Stimulated activated naive CD8-positive, alpha-beta T cell treated with anti-CD3 and anti-CD28 coated beads, Interleukin-15, amount 100 ng/mL, for 72 hours (primary cell): ENCODE measurements at places on chromosomes 5 and 9.

- DNase-seq, result no peak
Measured at GRCh38 chr9:106350777-106351176, 512.2 kb upstream of the ZNF462 start.

DNA sequence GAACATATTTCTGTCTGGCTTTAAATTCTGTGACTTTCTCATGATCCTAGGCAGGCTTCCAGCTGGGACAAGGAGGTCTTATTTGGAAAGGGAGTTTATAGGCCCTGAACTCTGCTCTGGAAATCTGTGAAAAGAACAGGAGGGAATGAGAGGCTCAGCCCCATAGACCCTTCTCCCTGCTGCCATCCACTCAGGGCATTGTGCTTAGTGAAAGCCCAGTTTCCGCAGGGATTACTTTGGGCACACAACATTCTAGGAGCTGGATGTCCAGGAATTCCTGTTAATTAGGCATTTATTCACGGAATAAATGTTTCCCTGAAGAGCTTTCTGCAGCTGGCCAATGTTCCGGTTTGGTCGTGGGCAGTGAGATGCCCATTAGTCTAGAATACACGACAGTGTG is 32.7 kb upstream of the COL15A1 start:
- DNase-seq, result no peak

DNA sequence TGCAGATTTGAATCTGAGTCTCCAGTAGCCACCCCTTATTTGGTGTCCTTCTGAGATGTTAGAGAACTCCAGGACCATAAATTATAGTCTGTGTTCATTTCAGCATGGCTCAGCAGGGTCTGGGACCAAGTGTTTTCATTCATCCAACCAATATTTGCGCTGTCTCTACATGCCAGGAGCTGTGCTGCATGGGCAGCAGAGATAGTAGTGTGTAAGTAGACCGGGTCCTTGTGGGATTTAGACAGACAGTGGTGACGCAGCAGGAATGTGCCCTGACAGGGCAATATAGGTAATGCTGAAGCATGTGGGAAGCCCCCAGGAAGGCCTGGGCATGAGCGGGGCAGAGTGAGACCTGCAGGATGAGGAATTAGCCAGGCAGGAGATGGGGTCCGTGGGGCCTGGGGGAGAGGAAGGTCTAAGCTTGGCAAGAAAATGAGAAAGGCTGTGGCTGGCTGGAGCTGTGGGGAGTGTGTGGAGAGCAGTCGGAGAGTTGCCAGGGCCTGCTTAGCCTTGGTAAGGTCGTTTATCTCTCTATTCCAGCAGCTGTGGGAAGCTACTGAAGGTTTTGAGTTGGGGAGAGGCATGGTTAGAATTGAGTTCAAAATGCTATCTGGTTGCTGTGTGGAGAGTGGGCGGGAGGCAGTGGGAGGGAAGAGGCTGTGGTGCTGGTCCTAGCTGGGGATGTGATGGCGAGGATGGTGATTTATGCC is 16.8 kb downstream of the STXBP1 start:
- no peak for DNase-seq

- no peak for DNase-seq
Measured at GRCh38 chr5:122908662-122909061, 63.2 kb downstream of the SNX24 start.

- no peak for DNase-seq
Measured at GRCh38 chr9:99210572-99210971, 11.2 kb downstream of the ALG2 start.

DNA sequence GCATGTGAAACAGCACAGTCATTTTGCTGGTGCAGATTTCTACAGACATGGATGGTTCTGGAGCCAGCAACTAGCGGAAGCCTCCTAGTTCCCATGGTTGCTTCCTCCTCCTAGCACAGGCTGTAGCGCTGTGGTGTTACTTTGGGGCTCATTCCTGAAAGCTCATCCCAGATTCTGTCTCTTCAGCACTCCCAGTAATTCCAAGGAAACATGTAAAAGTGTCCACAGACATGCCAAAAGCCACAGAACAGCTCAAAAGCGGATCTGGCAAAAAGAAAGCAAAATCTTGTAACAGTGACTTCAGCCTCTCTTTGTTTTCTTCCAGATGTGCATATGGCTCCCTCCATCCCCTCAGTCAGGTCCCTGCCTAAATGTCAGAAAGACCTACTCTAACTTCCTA is 144.1 kb downstream of the CEP120 start:
- DNase-seq, result no peak

DNA sequence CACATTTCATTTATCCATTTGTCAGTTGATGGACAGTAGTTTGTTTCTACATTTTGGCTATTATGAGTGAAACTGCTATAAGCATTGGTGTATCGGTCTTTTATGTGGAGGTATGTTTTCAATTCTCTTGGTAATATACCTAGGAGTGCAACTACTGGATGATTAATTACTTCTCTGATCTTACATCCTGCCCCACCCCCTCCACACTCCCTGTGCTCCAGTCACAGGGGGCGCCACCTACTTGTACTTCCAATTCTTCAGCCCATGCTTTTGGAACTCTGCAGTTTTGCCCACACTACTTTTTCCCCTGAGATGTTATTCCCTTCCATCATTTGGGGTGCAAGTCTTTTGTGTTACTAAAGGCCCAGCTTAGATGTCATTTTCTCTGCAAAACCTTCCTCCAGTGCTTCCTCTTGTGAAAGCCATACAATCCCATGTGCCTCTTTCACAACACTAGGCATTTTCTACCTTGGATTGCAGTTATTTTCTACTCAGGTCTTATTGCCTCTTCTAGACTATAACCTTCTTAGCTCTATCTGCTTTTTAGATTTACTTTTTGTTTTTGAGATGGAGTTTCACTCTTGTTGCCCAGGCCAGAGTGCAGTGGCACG is 42.1 kb downstream of the SEC61B start:
- no peak for DNase-seq

GRCh38 chr5:264338-264737 is 7.1 kb upstream of the PDCD6 start:
- DNase-seq, result no peak

DNA sequence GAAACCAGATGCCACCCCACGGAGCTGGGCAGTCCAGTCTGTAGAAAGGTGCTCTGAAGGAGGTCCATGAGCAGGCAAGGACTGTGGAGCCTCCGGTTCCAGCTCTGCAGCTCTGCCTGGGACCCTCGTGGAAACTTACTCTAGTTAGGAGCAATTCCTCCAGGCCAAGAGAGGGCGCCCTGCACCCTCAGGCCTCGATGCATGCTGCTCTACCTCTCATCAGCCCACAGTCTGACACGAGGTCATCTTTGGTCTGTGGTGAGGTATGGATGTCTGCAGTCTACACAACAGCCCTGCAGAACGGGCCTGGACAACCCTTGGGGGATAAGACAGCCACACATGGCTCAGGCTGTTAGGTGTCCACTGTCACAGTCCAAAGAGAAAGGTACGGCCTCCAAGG is 50.6 kb upstream of the UBTD2 start:
- DNase-seq, result no peak

- DNase-seq, result no peak
Measured at GRCh38 chr5:411728-412127, 31.2 kb upstream of the EXOC3 start.

DNA sequence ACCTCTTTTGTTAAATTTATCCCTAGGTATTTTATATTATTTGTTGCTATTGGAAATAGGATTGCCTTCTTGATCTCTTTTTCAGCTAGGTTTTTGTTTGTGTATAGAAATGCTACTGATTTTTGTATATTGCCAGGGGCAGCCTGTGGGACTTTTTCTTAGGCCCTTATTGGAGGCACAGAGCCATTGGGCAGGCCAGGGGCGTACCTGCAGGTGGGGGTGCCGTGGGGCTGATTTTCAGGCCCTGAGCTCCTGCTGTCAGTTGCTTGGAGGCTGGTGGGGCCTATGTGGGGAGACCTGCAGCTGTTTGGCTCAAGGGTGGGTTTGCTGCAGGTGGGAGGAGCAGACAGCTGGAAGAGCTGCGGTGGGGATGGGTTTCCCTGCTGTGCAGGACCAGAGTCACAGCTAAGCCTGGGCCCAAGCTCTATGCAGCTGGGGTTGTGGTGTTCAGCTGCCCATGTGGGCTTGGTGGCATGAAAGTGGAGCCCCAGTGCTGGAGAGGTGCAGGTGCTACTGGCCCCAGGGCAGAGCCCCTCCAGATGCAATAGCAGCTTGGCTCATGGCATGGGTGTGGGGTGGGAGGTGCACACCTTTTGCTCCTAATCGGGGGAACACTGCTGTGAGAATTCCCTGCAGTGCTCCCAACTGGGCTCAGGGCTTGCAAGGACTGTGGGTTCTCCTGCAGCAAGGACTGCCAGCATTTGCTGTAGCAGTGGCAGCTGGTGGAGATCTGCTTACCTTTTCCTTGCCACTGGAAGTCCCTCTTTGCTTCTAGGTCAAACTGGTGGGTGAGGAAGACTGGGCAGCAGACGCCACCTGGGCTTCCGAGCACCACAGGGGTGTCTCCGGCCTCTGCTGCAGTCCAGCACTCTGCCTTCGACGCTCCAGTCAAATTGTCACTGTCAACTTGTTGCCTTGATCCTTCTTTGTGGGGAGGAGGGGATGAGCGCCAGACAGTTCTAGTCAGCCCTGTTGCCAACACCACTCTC is 7.6 kb upstream of the CLPTM1L start:
- DNase-seq, result no peak

DNA sequence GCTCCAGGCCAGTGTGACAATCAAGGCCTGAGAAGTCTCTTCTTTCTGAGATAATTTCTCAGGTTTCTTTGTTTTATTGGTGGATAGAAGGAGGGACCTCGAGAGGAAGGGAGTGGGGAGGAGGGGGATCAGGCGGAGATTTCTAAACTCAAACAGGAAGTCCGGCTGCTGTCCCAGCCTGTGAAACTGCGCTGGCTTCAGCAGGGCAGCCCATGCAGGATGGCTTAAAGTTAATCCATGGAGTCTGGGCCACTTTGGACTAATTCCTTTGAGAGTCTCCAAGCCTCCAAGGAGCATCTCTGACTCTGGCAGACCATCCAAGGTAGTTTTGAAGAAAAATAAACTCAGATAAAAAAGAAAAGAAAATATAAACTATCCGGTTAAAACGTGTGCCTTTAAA is 378.5 kb downstream of the MLLT3 start:
- no peak for DNase-seq

- no peak for DNase-seq
Measured at GRCh38 chr5:40831346-40832210, 3.4 kb downstream of the RPL37 start.

GRCh38 chr5:178941361-178941760 is 363 bp downstream of the ZNF454 start:
- DNase-seq, result no peak

DNA sequence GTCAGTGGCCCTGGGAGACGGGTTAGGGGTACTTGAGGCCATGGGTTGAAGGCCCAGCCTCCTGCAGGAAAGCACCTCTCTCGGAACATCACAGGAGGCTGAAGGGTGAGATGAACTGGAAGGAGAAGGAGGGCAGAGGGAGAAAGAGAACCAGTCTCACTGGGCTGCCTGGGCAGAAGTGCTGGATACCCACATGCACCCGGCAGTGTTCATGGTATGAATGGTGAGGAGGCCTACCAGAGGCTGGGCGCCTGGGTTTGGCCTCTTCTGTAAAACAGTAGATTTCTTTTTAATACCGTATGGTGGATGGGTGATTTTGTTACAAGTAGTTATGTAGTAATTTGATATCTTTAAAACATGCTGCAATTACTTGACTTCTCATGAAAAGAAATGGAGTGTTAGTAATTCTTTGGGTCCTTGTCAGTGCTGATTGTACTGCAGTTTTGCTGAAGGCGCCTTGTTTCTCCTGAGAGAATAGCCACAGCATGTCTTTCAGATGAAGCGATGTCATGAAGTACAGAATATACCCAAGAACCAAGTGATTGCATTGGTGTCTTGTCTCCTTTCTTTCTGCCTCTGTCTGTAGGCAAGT is 258.6 kb downstream of the FANCC start:
- DNase-seq, result no peak

- no peak for DNase-seq
Measured at GRCh38 chr9:100063185-100063584, 35.6 kb downstream of the ERP44 start.

DNA sequence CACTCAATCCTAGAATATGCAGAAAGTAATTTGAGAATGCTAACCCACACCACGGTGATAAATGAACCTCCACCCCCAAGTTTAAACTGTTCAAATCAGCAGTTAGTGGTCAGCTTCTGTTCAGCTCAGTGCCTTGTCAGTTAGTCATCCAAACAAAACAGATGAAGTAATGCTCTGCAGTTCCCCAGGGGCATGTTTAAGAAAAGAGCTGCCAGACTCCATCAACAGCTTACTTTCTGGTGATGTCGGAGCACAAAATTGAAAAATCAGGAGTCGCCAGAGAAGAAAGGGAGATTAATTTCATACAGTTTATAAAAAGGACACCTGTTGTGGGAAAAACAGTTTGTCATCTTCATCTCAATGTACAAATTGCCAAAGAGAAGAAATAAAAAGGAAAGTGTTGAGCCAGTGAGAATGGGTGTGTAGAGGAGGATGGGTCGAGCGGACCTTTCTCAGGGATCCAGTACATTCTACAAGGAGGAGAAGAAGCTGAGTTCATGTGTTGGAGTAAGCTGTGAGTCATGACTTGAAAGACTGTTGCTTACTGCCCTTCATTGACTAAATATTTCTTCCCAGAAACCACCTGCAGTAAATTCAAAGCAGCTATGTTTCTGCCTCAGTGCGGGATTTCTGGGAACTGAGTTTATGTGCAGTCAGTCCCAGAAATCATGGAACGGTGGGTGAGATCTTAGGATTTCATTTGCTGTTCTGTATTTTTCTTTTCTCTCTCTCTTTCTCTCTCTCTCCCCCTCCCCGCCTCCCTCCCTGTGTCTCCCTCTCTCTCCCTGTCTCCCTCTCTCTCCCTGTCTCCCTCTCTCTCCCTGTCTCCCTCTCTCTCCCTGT is 13.7 kb downstream of the TRIO start:
- no peak for DNase-seq

- DNase-seq, result no peak
Measured at GRCh38 chr9:95611354-95611753, 94.6 kb upstream of the PTCH1 start.

DNA sequence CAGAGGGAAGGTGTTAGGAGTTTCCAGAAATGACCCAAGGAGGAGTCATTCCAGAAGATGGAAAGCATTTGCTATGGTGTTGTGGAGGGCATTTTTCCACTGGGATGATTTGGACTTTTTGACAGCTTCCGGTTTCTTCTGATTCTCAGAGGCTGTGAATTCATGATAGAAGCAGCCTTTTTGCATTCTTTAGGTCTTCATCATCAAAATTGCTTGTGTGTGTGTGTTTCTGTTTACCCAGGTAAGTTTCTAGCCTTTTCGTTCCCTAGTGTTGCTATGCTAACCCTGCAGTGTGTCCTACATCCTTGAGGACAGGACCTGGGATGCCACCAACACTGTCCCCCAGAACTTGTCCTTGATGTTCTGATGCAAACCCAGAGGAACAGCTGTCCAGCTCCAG is 19.6 kb downstream of the IRX1 start:
- DNase-seq, result no peak
